ENCODE measurements at places on chromosomes 3 and 15. TPM values are rescaled to one million over a fixed set of nuclear protein-coding genes. Genes with fewer than 3 reads are reported as not detected.

DNA sequence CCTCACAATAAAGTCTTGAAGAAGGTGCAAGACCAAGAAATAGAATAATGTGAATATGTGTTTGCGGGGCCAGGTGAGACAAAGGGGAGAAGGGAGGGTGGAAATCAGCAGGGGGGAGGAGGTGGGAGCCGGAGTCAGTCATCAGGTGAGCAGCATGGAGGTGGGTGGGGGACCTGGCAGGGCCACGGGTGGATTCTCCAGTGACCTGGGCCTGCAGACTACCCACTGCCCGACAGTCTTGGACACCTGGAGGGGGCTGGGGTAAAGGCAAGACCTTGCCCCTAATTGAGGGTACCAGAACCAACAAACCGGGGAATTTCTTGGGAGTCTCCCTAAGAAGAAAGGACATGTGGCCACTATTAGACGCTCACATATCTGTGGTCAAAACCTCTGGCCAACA, 95.8 kb downstream of the CHSY1 start:
- DNase-seq: no peak

GRCh38 chr15:63931556-63931955, 97.8 kb upstream of the HERC1 start:
- DNase-seq: no peak

- no peak for DNase-seq
Measured at GRCh38 chr15:94246016-94246415, 14.7 kb downstream of the MCTP2 start.

DNA sequence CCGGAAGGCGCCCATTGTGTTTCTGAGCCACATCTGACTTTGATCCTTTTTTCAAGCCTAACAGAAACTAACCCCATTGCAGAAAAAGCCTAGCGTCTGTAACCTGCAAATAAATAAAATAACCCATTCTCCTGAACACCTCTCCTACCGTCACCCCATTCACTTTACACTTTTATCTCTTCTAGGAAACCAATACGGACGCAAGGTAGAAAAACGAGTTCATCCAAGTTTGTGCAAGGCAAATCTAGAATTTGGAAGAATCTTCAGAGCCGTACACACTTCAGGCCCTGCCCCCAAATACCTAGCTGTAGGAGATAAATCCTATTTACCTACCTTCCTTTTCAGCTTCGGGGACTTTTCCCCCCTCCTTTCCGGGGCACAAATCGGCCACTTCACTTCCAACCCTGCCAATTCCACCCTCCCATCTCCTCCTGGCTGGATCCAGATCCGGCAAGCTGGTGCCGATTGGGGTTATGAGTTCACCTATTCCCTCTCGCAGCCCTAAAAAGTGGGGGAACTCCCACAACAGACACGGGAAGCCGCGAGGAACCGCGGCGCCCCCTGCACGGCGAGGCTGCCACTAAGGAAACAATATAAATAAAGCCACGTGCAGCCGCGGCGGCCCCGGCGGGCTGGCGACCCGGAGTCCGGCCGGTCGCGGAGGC, 987 bp downstream of the PRTG start:
- no peak for DNase-seq

ZBTB47 gene
- polyA plus RNA-seq: 0.14 TPM

- DNase-seq: no peak
Measured at GRCh38 chr3:21328711-21329390, 422.2 kb downstream of the ZNF385D start.

LRRIQ4 gene
- 0.20 TPM for polyA plus RNA-seq
